Smooth muscle cell of the pulmonary artery (primary cell): ENCODE measurements at places on chromosomes 6 and 20. TPM values are rescaled to one million over a fixed set of nuclear protein-coding genes. Genes with fewer than 3 reads are reported as not detected.

The PERP gene
- 22.4 and 35.7 TPM in 2 replicates for total RNA-seq

The TOP1 gene
- 20.5 and 22.3 TPM in 2 replicates for total RNA-seq

The DTNBP1 gene
- total RNA-seq, result 10.6 and 11.2 TPM in 2 replicates

The MAP3K5 gene
- total RNA-seq, result 21.6 and 30.8 TPM in 2 replicates

The LINC00237 gene
- not detected in 2 replicates for total RNA-seq

The RIOK1 gene
- total RNA-seq, result 16.0 and 19.5 TPM in 2 replicates

The TFAP2C gene
- not detected in 2 replicates for total RNA-seq

The ORC3 gene
- total RNA-seq, result 18.7 and 23.1 TPM in 2 replicates

The RGS17 gene
- total RNA-seq, result 13.9 and 30.3 TPM in 2 replicates

The LY6G5C gene
- 0.26 and 0.85 TPM in 2 replicates for total RNA-seq

The LPA gene
- not detected in 2 replicates for total RNA-seq

The CLIC1 gene
- total RNA-seq, result 417 and 463 TPM in 2 replicates

The C20orf202 gene
- total RNA-seq, result 0.07 TPM in 1 of 2 replicates, not detected in the other

The PACRG gene
- 0.20 TPM in 1 of 2 replicates, not detected in the other for total RNA-seq
